ENCODE measurements at places on chromosomes 3 and 15.

DNA sequence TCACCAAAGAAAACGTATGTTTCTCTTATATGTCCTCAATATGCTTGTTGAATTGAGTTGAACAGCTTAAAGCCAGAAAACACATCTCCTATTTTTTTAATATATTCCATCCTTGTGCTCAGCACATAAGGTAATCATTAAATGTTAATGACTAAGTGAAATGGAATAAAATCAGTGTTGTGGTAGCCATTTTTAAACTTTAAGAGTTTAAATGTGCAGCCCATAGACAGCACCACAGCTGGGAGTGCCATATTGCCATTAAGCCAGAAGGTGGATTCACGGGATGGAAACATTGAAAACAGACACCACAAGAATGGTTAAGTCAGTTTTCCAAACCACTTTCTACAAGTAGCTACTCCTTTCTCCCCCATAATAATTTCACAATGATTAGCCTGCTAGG is 76.8 kb upstream of the C15orf61 start:
- no peak for DNase-seq

DNA sequence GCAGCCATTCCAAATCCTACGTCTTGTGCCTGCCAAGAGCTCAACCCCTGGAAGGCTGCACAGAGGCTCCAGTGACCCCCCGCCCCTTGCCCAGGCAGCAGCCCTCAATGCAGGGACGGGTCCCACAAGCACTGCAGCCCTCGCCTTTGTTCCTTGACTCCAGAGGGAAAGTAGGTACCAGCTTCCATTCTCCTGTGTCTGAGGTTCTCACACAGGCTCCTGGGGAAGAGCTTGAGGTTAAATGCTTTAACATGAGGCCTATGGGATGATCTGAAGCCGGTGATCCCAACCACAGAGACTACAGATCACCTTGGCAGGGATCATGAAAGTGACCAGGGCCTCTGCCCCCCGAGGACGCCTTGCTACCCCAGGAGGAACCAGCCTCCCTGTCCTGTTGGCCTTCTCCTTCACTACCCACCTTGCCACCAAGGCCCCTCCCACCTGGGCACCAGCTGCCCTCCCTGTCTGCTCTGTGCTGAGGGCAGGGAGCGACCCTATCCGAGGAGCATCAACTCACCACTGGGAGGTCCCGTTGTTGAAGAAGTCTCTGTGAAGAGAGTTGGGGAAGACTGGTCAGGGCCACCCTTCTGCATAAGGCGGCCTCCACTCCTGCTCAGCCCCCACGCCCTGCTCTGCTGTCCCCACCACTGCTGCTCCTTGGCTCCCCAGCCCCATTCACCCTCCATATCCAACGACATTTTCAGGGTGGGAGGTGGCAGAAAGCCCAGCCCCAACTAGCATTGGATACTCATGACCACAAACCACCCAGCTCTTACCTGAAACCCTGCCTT is 95.3 kb downstream of the SEC22A start:
- DNase-seq = no peak

GRCh38 chr3:146160321-146160963 is 542 bp downstream of the PLOD2 start:
- DNase-seq = no peak

GRCh38 chr3:190580417-190580816 is 66.5 kb downstream of the IL1RAP start:
- DNase-seq = no peak

DNA sequence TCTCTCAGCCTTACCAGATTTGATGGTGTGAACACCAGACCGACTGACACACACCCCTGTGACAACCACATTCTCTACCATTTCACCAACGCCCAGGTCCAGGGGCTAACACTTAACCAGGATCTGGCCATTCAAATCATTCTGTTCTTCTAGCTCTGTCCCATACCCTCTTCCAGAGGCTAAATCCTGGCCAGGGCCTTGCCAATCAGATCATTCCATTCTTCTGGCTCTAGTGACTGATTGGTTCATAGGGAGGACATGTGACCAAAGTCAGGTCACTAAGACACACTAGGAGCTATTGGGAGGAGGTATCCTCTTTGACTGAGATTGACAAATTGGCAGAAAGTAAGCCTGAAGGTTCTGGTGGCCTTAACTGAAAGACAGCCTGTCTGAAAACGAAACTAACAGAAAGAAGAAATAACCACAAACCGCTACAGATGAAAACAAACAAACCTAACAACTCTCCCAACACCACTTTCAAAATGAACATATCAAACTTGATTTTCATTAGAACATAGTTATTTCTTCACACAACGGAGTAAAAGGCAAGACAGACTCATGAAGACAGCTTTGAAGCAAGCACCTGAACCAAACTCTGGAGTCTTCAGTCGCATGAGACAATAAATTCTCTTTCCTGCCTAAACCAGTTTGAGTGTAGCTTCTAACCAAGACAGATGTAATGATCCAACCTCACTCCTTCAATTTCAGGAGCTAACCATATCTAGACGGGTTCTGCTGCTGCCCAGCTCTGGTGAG is 68.5 kb downstream of the TRANK1 start:
- peak; percentile 77 for DNase-seq

DNA sequence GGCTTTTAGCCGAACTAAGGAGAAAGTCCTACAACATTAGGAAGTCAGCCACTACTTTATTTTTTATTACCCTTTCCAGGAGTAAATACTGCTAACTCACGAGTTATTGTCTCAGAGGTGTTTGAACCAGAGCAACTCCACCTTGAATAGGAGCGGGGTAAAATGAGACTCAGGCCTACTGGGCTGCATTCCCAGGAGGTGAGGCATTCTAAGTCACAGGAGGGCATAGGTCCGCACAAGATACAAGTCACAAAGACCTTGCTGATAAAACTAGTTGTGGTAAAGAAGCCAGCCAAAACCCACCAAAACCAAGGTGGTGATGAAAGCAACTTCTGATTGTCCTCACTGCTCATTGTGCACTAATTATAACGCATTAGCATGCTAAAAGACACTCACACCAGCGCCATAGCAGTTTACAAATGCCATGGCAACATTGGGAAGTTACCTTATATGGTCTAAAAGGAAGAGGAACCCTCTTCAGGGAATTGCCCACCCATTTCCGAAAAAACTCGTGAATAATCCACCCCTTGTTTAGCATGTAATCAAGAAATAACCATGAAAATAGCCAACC is 555.9 kb downstream of the IGSF11 start:
- no peak for DNase-seq

DNA sequence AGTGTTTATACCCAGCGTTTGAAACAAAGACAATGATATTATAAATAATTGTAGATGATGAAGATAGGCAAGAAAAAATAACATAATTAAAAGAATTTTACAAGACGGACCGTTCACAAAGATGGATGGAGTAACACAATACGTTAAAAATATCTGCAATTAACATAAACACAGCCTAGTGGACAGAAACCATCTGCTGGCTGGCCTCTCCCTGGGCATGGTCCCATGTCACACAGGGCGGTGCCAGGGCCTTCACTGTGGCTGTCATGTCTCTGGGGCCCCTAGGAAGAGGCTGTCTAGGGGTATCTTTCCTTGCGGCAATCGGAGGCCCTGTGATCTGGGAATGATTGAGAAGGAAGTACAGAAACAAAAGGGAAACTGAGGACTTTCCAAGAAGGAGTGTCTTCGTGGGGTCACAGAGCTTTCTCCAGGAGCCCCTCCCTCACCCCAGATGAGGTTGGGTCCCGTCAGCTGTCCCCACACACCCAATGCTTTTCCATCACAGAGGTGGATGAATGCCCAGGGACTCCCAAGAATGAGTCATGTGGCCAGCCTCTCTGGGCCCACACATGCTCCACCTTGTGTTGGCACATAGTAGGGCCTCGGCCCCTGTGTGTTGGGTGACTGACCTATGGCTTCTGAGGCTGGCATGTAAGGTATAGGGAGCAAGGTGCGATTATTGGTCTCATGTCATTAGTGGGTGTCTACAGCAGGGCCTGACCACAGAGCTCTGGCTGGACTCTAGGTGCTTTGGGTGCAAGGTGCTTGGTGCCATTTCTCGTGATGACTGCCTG is 87.1 kb downstream of the DNAJB8 start:
- no peak for DNase-seq

DNA sequence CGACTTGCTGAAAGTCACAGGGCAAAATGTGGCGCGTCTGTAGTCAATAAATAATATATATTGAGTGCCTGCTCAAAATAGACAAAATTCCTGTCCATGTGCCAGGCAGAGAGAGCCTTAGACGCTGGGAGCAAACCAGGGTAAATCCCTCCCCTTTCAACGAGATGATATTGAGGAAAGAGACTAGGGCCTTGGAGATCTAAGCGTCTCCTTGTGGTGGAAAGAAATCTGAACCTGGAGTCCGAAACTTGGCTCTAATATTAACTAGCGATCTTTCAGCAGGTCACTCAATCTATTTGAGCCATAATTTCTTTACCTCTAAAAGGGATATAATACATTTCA is 348 bp upstream of the DPP8 start:
- DNase-seq = no peak

- DNase-seq = no peak
Observed at GRCh38 chr3:105448338-105448982, 81.8 kb downstream of the ALCAM start.

DNA sequence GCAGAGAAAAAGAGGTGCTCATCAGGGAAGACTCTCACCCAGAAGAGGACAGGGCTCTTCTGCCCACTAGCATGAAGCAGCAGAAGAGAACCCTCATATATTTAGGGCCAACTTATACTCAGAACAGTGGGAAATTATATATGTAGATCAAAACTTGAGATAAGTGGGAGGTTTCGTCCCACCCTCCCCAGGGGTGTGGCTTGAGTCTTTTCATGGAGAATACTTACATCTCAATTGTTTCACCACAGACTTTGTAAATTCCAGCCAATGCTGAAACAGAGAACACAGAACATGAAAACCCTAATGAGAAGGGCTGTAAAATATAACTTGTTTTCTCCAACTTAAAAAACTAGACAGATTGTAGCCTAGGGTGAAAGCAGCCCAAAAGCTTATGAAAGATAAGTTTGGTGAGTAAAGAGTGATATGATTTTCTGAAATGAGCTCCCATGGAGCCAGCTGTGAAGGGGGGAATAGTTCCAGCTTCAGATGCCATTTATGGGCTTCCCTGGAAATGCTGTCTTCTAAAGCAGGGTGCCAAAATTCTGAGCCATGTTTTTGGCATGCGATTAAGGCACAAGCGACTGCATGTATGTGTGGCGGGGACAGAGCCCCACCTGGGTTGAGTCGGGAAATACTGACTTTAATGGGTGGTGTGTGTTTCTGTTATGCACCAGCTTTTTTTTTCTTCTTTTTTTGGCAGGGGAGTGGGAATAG is 92.9 kb downstream of the WDR76 start:
- no peak for DNase-seq

DNA sequence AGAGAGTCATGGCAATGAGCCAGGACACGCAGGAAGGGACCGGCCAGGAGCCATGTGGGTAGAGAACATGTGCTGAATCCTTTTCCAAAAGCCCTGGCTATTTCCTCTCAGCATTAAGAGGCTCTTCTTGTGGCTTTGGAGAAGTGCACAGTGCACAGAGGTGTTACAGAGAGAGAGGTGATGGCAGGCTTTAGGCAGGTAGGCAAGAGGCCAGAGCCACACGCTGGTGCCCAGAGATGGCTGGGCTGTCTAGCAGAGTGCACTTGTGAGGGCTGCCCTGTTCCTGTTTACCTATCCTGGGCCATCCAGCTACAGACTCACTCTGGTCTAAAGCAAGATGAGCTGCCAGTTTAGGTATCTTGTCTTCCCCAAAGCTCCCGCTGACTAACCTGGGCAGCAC is 402.6 kb downstream of the OCA2 start:
- no peak for DNase-seq

- no peak for DNase-seq
Observed at GRCh38 chr3:119548341-119548740, 11.1 kb downstream of the CD80 start.

DNA sequence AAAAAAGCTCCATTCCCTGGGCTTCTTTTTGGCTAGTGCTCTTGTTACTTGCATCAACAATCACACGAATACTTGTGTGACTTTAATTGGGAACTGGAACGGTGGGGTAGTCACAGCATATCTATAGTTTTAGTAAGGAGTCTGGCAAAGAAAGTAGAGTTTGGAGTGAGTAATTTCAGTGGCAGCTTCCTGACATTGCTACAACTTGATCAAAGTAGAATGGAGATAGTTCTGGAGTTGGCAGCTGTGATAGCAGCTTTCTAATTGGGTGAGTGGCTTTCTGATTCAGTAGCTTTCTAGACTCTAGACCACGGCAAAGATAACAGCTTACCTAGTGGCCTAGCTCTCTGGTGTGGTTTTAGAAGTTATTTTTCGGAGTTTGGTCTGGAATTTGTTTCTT is 475.0 kb downstream of the TUSC7 start:
- no peak for DNase-seq

DNA sequence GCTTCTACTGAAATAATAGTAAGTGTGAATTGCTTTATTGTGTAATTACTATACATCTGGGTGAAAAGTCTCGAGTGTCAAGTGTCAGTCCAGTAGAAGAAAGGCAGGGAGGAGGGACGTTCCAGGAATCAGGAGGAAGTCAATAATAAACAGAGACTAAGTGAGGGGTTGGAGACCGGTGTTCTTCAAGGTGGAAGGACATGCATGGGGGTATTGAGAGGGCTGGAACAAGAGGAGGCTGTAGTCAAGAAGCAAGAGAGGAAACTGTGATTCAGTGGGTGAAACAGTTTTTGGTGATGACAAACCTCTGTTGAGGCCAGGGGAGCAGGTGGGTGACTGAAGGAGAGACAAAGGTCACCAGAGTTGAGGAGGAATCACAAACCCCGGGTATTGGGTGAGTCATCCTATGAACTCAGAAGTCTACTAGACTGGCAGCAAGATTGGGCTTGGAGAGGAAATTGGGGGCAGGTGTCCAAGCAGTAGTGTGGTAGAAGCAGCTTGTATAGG is 11.6 kb upstream of the SCAMP5 start:
- DNase-seq = no peak

- DNase-seq = peak; percentile 2
Observed at GRCh38 chr15:27017168-27017809, 46.3 kb downstream of the GABRG3 start.

DNA sequence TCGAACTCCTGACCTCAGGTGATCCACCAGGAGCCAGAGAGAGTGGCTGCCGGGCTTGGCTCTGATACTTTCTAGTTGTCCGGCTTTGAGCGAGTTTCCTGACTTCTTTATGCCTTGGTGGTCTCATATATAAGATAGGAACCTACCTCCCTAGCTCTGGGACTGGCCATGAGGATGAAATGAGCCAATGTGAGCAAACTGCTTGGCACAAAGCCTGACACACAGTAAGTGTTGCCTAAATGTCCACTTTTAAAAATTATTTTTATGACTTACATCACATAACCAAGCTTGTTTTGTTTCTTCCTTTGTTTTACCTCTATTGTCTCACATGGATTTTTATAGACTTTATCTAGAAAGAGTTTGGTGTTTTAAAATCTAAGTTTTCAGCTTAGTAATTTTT is 42.1 kb upstream of the CCDC174 start:
- no peak for DNase-seq

DNA sequence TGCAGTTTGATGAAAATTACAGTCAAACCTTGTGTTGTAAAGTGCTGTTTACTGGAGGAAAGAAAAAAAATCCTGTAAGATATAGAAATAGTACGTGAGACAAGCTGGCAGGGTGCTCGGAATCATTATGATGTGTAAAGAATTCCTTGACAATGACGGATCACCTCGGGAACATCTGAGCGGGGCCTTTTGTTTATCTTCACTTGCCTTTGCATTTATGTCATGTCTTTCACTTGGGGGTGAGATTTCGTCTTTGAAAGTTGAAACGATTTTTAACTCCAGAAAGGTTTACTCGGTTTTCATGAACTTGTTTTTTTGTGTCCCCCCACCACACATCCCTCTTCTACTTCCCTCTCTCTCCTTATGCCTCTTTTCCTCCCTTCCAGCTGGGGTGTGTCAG is 128.3 kb upstream of the VEPH1 start:
- no peak for DNase-seq

- peak; percentile 7 for DNase-seq
Observed at GRCh38 chr3:195183071-195183776, 87.7 kb downstream of the XXYLT1 start.

GRCh38 chr3:184658223-184658928 is 53.5 kb downstream of the MAGEF1 start:
- DNase-seq = no peak
